Stimulated activated CD8-positive, alpha-beta memory T cell treated with anti-CD3 and anti-CD28 coated beads, Interleukin-7, amount 100 ng/mL, for 1 hour (primary cell): ENCODE measurements at places on chromosomes 1 and 21.

DNA sequence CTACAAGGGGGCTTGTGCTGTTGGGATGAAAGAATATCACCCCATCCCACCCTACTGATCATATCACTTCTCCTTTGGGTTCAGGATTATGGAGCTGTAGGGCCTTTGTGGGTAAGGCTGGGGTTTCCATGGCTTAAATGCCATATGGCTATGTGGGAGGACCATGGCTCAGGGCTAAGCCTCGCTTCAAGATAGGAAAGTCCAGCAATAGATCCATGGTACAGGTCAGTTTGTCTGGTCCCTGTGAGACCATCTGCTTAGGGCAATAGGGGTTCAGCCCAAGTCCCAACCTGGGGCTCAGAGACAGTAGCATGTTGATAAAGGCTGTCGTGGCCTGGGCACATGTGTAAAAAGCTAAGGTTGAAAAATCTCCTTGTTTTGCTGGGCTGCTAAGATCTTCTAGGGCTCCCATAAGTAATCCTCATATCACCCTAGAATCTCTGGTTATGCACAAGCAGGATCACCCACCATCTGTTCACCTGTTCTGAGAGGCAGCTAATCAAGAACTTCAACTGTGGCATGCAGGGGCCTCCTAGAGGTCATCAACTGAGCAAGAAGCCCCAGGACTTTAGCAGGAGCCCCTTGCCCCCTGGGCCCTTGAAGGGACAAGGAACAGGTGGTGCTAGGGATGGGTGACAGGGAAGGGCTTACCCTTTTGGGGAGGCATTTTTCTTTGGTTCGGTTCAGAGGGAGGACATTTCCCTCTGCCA, 66.5 kb downstream of the UBE2T start:
- DNase-seq = no peak

- no peak for DNase-seq
These were observed 99.7 kb downstream of the PRDM16 start for GRCh38 chr1:3168678-3169077.

- no peak for DNase-seq
These were observed 23.7 kb downstream of the ELAVL4 start for GRCh38 chr1:50132347-50132894.

DNA sequence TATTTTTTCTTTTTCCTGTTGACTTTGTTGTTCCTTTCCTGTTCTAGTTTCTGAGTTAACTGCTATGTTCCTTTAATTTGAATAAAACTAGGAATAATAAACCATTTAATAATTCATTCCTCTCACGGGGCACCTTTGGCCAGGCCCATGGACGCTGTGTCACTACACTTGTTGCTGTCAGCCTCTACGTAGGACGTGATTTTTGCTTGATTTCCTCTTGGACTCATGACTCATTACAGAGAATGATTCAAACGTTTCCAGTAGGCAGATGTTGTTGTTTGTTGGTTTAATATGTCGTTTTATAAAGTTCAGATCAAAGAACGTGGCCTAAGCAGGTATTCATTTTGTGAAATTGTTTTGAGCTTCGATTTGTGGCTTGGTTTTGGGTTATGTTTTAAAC, 9.1 kb upstream of the SLC19A1 start:
- no peak for DNase-seq

GRCh38 chr1:62271134-62271533, 48.1 kb downstream of the KANK4 start:
- DNase-seq = no peak

DNA sequence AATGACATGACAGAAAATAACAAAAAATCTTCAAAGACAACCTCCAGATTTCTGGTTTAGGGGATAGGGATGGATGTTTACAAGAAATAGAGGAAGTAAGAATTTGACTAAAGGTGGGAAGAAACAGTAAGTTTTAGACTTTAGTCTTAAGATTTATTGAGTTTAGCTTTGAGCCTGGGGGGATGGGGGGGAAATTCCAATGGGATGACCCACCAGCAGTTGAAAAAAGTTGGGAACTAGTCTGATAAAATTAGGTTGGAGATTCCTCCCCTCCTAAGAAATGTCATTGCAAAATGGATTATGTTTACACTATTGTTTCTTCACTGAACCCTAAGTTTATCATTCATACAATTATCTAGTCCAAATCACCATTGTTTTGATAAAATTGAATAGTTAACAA, 28.4 kb downstream of the WDR26 start:
- DNase-seq = no peak

DNA sequence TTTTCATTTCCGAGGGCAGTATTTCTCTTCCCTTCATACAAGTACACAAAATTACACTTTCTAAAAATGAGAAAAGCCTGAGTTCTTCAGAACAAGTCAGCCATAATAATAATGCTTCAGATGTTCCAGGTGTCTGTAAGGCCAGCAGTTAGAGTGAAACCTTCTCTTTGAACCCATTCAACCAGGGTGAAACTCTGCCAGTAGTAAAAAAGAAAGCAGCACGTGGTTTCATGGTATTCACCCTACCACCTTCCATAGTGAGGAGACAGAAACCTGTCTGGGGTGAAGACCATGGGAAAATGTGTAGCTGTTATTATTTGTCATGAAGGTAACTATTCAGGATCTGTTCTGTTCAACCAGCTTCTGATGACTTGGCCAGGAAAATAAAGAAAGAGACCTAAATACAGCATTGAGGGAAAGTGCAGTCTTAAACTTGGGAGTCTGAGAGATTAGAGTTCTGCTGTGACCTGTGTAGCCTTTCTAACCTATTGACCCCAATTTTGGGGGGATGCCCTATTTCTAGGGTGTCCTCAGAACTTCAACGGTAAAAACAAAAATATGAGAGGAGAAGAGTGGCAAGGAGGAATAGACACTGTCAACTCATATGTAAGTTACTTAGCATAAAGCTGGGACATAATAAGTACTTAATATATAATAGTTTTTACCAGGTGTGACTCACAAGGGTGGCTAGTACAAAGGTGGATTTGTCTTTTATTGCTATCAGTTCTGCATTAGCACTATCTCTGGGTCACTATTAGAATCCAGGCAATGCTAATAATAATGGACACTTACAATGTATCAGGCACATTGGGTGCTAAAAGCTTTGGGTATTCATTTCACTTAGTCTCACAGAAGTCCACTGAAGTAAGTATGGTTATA, 70.0 kb upstream of the TNFSF4 start:
- DNase-seq = no peak

DNA sequence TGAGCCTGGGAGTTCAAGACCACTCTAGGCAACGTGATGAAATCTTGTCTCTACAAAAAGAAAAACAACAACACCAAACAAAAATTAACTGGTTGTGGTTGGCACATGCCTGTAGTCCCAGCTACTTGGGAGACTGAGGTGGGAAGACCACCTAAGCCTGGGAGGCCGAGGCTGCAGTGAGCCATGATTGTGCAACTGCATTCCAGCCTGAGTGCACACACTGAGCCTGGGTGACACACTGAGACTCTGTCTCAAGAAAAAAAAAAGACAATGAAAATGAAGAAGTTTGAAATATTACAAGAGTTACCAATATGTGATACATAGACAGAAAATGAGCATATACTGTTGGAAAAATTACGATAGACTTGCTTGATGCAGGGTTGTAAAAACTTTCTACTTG, 31.9 kb downstream of the PDC start:
- DNase-seq = no peak

DNA sequence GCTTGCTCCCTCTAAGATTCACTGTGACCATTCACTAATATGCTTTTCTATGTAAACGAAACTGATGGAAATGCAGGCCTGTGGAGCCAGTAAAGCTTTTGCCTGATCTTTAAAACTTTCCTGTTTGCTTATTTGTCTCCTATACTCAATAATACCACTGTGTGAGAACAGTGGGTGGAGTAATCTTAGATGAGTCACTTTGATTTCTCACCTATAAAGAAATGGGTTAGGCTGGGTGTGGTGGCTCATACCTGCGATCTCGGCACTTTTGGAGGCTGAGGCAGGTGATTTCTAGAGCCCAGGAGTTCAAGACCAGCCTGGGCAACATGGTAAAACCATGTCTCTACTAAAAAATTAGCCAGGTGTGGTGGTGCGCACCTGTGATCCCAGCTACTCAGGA, 70.8 kb downstream of the RWDD3 start:
- DNase-seq = no peak

- no peak for DNase-seq
These were observed 436.6 kb downstream of the MRPL39 start for GRCh38 chr21:25170681-25171080.

- no peak for DNase-seq
These were observed 4.8 kb upstream of the DNAJC28 start for GRCh38 chr21:33496345-33496744.
